ENCODE measurements at places on chromosomes 7 and 10.
A peak's percentile ranks its signal among the peaks of the same experiment; 100 is the strongest.

DNA sequence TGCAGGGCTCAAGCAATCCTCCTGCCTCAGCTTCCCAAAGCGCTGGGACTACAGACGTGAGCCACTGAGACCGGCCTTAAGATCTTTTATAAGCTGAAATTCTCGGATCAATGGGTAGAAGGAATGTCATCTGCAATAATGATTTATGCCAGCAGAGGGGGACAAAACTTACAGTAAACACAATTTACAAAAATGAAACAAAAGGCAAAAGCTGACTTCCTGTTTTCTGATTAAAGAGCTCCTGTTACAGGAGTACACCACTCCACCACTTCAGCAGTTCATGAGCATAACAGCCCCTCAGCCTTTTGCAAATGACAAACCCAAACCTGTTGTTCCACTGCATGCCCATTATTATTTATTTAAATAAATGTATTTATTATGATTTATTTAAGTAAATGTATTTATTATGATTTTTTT lies 88.5 kb upstream of the ATP6V0A4 start:
- peak; percentile 17 for DNase-seq

- no peak for DNase-seq
Observed at GRCh38 chr7:132720835-132721234, 144.6 kb upstream of the PLXNA4 start.

GRCh38 chr10:8288600-8288999 lies 234.1 kb downstream of the GATA3 start:
- no peak for DNase-seq

DNA sequence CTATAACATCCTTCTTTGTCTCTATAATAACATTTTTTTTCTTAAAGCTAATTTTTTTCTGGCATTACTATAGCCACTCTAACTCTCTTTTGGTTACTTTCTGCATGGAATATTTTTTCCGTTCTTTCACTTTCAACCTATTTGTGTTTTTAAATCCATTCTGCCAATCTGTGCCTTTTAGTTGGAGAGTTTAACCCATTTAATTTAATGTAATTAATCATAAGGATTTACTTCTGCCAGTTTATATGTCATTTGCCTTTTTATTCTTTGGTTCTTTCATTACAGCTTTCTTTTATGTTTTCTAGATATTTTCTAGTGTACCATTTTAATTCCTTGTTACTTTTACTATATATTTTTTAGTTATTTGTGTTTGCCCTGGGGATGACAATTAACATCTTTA lies 78.6 kb downstream of the TMEM270 start:
- no peak for DNase-seq

DNA sequence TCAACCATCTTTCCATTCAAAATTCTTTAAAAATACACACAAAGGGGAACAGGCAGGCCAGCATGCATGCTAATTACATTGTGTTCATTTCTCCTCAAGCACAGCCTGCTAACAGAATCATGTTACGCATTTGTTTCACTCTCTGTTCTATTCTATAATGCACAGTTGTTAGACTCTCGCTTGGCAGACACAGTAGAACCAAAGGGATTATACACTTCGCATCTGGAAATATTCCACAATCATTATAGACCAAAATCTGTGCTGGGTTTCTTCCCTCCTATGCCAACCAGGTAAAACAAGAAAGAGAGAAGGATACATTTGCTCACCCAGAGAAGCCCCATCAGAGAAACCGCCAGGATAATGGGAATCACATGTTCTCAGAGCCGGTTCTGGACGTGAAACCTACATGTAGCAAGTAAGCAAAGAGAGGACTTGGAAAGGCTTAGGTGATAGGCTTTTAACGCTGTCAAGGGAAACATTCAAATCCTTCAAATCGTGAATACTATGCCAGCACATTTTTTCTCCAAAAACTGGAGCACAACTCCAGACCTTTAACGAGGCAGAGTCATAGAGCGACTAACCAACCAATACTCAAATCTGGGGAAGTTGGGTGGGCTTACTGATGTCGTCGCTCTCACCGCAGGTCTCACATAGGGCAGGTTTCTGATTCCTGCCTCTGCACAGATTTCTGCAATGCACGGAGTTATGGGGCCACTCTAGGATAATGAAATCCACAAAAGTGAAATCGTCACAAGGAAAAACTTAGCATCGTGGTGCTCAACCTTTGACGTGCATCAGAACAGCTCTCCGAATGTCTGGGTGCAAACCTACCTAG lies 380.5 kb upstream of the AUTS2 start:
- DNase-seq = no peak

GRCh38 chr10:72105098-72105475 lies 16.7 kb upstream of the SPOCK2 start:
- DNase-seq = no peak

DNA sequence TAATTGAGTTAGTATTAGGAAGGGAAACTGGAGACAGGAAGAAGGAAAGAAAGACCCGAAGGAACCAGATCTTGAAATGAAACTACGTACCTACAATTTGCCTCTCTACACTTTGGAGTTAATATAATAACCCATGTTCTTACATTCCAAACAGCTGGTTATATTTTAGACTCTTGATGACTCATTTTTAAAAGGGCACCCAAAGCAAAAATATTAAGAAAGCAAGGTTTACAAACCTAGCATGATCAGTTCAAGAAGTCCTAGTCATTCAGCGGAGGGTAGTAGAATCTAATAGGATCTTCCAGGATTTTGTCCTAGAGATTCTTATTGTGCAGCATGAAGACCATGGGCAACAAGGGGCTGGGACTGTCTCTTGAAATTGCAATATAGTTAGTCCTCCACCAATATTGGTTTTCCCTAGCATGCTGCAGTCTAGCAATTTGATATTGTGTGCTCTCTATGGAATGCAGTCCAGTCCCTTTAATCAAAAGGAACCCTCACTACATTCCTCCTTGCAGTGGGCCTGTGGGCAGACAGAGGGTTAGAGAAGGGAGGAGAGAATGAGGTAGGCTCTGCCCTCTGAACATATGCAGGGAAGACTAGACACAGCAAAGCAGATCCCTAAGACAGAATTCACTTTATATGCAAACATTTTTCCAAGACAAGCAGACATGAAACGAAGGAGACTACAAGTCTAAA lies 230.3 kb downstream of the INHBA start:
- DNase-seq = no peak

- DNase-seq = no peak
Observed at GRCh38 chr7:24059775-24060174, 224.2 kb upstream of the NPY start.

DNA sequence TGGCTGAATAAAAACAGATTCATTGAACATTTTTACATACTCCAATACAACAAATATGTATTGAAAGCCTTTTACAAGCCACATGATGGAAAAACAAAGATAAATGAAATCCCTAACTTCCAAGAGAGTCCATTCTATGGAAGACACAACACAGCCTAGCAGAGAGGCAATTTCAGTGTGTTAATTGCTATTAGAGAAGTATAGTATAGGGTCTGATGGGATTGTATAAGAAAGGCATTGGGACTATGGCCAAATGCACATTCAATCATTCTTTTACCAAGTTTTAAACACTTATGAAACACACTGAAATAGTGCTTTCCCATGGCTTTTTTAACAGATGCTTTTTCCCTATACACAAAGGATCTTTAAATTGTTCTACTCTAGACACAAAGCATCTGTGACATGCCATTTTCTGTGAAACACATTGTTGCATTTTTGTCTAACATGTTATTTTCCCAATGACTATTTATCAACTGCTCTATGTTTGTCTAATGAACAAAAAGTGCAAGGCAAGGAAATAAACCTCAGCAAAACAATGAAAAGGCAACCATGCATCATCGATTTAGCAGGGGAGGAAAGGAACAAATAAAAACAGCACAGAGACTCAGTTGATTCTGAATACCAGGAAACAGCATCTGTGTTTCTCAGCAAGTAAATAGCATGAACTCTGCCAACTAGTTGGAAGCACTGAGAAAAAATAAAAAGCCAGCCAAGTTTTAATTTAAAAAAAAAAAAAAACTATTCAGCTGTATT lies 42.4 kb upstream of the PHYHIPL start:
- DNase-seq = no peak

- no peak for DNase-seq
Observed at GRCh38 chr7:2452074-2452507, 24.1 kb downstream of the GRIFIN start.

- peak; percentile 19 for DNase-seq
Observed at GRCh38 chr10:14665304-14665703, 109.4 kb downstream of the FAM107B start.

- peak; percentile 30 for DNase-seq
Observed at GRCh38 chr10:89389254-89389653, 3.2 kb upstream of the IFIT1 start.

Data from DMS153 (cell line).